ENCODE measurements at places on chromosomes 1 and 21.

DNA sequence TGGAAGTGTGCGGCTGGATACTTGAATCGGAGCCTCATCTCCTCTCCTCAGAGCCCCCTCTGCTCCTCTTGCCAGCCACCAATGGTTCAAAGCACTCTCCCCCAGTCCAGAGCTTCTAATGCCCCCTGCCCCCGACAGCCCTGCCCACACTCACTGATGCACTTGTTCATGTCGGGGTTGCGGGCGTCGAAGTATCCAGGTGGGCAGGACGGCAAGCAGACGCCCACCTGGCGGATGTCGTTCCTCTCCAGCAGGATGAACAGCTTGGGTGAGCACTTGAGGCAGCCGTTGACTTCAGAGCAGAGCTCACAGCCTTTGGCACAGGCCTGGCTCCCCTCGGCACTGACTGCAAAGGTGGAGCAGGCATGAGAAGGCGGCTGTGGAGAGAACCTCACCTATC is 18.4 kb downstream of the RSPO1 start:
- DNase-seq = no peak

DNA sequence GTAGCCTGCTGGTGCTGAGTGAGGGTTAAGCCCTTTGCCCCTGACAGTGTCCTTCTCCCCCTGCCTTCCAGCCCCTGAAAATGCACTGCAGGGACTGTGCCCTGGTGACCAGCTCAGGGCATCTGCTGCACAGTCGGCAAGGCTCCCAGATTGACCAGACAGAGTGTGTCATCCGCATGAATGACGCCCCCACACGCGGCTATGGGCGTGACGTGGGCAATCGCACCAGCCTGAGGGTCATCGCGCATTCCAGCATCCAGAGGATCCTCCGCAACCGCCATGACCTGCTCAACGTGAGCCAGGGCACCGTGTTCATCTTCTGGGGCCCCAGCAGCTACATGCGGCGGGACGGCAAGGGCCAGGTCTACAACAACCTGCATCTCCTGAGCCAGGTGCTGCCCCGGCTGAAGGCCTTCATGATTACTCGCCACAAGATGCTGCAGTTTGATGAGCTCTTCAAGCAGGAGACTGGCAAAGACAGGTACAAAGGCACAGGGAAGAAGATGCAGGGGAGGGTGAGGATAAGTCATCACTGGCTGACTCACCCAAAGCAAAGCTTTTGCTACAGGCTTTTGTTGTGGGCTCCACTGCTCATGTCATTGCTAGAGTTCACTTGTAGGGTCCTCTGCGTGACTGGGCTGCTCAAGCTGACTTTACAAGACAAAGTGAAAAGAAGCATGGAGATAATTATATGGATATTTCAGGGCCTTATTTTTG is 174.9 kb downstream of the PIGK start:
- DNase-seq = no peak

DNA sequence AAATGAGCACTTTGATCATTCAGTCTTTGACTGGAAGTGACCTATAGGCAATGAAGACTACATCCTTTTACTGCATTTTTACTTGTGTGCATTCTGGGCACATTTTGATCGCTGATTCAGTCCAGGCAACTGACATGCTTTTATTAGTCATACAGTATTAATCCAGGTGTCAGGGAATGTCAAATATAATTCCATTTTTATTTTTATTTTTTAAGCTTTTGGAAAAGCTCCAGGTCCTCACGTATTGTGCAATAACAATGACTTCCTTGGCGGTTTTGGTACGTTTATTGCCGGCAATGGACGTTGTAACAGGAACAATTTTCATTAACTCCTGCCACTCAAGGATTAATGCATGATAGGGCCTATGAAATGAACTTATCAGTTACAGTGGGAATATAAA is 302.6 kb upstream of the PTBP2 start:
- DNase-seq = no peak

GRCh38 chr1:116842654-116843053 is 67.1 kb upstream of the PTGFRN start:
- no peak for DNase-seq

DNA sequence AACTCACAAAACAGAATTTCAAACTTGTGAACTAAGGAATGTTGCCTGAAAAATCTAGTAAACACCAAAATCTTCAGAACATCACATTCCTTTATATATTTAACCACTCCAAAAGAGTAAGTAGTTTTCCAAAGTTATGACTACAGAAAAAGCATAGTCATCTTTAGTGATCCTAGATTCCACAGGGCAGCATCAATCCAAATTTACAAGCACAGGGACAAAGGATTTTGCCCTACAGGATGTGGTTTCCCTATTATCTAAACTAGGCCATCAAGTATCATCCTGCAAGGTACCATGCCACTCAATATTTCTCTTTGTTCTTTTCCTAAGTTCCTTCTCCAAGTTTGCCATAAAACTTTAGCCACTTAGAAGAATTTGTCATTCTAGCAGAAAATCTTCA is 33.0 kb downstream of the COP1 start:
- no peak for DNase-seq

DNA sequence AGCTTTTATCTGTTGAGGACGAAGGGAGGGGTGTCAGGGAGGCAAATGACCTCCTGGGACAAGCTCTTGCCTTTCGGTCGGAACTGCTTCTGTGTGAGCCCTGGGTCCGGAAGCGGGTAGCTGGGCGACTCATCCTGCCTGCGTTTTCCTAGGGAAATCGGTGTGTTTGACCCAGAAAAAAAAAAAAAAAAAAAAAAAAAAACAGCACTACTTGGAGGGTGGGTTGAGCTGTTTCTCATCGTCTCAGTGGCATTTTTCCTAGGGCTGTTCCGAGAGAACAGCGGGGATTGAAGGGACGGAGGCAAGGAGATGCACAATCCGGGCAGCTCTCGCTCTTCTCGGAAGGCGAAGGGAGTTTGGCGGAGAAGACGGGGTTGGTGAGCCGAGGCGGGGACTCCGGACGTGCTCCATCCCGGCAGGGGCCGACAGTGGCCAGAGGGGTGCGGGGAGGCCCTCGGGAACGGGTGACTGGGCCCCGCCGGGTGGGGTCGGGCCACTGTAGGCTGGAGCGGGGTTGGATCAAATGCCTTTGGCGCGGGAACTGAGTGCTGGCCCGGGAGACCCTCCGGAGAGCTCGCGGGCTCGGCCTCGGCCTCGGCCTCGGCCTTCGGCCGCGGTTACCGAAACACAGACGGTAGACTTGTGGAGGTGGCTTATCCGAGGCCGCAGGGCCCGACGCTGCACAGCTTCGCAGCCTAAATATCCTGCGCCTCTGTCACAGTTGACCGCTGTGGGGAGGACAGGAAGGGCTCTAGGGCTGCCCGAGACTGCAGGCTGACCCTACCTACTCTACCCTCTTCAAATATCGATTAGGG is 2.4 kb upstream of the BARHL2 start:
- DNase-seq = peak; percentile 31

GRCh38 chr21:29224006-29224405 is 74.7 kb upstream of the BACH1 start:
- no peak for DNase-seq

DNA sequence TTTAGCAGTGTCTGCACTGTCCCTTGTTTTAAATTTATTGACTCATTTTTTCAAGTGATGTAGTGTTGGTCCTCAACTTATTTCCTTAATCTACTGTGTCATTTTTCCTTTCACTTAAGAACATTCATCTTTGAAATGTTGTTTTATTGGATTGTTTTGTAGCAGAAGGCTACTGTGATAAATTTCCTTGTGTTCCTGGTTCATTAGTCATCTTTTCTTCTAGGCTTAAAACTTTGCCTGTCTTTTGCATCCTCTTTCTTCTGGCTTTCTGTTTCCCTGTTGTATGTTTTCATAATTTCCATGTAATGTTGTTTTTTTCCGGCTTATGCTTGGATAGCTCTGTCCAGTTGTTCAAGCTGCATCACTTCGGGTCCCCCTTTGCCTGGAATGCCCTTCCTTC is 61.9 kb downstream of the UBE2T start:
- no peak for DNase-seq

DNA sequence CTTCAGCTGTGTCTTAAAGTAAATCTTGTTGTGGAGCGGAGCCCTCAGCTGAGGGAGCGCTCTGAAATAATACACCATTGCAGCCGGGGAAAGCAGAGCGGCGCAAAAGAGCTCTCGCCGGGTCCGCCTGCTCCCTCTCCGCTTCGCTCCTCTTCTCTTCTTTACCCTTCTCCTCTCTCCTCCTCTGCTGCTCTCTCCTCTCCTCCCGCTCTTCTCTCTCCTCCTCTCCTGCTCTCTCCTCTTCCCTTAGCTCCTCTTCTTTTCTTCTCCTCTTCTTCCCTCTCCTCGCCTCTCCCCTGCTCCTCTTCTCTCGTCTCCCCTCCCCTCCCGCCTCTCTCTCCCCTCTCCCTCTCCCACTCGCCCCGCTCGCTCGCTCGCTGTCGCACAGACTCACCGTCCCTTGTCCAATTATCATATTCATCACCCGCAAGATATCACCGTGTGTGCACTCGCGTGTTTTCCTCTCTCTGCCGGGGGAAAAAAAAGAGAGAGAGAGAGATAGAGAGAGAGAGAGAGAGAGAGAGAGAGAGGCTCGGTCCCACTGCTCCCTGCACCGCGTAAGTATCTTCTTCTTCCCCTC is at the start of gene PROX1:
Gene PROX1, plus strand, starts transcription at position 47 of the 580 bp plus-strand sequence. CDS start 8,563 bp downstream, outside the sequence.
- peak; percentile 88 for DNase-seq

DNA sequence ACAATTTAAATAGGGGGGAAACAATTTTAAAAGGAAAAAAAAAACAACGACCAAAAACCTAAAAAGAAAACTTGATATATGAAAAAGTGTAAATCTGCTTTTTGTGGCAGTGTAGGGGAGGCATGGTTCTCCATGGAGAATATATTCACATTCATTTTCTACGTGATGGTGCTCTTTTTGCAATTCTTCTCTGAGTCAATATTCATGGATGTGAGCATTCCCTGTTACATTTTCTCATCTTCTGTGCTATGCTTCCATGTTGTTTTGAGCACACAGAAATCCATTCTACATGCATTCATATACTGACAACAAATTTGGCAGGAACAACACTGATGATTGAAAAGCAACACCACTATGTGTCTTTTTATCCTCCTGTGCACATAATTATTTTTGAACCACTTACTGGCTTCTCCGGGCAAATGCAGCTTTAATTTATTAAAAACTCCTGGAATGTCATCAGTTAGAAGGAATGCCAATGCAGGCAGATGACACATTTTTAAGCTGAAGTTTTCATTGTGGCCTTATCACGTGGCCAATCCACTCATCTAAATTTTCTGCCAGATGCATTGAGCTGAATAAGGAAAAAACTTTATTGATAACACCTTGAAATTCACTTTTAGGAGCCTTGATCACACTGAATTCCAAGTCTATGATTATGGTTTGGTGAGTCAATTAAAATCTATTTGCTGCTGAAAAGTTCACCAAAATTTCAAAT is 590.6 kb downstream of the NUF2 start:
- DNase-seq = no peak

DNA sequence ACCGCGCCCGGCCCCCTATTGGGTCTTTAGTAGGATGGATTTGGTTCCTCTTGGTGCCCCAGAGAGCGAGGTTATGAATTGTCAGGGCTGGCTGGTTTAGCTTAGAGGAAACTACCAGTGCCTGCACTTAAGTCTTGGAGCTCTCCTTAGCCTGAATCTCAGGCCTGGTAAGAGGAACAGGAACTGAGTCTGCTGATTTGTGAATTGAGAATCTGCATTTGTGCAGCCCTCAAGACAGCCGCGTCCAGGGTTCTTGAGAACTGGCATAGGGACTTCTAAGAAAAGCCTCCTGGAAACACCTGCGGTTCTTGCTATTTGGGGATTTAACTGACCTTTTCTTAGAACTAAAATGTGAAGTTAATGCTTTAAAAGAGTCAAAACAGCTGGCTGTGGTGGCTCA is 1.7 kb downstream of the NECAP2 start:
- DNase-seq = no peak

DNA sequence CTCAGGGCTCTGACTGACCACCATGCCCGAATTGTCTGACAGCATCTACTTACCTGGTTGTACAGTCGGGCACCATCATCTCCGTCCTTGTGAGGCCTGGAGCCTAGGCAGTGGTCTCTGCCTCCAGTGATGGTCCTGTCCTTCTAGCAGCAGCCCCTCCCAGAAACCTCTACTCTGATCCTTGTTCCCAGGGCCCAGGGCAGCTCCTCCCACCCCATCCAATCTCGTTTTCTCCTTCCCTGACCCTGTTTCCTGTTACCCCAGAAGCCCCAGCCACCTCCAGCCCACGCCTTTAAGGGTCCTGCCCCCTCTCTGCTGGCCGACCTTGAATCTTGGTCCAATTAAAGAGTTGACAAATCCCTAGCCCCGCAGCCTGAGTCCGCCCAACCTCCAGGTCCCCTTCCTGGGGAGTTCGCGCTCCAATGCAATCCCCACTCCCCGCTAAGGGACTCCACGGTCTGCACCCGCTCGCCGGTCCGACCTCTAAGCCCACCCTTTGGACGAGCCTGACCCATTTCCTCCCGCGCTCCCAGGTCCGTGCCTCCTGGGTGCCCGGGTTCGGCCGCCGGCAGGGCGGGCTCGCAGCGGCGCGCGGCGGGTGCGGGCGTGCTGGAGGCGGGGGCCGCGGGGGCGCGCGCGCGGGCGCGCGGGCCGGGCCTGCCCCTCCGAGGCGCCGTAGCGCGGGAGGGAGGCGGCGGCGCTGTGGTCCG is at the start of gene B4GALT2:
Gene B4GALT2, plus strand, starts transcription at position 660 of the 710 bp plus-strand sequence. CDS start 1,951 bp downstream, outside the sequence.
- DNase-seq = peak; percentile 89

GRCh38 chr1:27556781-27557595 is 47.0 kb downstream of the AHDC1 start:
- DNase-seq = peak; percentile 41

DNA sequence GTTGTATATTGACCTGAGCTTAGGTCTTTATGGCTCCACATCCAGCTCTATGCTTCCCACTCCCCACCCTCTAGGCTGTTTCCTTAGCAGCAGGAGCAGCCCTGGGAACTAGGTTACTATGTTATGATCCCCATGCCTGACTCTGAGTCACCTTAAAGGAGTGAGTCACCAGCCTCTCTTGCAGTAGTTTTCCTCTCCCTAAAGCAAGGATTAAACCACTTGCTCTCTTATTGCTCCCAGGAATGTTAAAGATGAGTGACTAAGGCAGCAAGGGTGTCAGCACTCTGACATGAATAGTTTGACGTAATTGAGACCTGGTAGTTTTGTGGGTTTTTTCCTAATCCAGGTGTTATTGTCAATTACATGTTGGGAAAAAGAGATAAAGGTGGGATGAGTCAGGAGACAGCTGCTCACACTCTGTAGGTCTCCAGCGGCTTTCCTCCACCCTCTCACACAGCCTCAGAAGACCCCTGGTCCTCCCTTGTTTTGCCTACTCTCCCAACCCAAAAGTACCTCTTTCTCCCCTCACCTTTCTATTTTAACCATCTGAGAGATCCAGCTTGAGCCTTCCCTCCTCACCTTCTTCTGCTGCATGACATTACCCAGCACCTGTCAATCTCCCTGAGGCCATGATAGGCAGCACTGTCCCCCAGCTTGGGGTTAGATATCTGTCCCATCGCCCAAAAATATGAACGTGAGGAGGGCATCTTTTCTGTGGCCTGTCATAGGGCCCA is 369.1 kb upstream of the VAMP3 start:
- peak; percentile 28 for DNase-seq

All from NCI-H510A treated with DMSO at 0.1 percent for 48 hours (cell line).